T-helper 9 cell (primary cell): ENCODE measurements at places on chromosomes 12 and 14.

GRCh38 chr12:122150127-122150681 is 23.8 kb downstream of the IL31 start:
- DNase-seq, result no peak

- DNase-seq, result no peak
Measured at GRCh38 chr12:99099786-99100185, 454.7 kb downstream of the APAF1 start.

DNA sequence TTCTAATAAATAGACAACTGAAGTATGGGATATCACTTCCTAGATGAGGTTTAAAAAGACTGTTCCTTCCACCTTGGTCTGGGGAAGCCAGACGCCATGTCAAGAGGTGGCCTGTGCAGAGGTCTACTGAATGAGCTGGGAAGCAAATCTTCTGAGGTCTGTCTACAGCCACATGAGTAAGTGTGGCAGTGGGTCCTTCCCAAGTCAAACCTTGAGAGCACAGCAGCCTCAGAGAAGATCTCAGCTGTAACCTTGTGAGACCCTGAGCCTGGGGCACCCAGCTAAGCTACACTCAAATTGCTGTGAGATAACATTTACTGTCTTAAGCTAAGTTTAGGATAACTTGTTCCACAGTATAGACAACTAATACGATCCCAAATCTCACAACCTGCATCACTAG is 20.2 kb downstream of the NDUFA12 start:
- no peak for DNase-seq

DNA sequence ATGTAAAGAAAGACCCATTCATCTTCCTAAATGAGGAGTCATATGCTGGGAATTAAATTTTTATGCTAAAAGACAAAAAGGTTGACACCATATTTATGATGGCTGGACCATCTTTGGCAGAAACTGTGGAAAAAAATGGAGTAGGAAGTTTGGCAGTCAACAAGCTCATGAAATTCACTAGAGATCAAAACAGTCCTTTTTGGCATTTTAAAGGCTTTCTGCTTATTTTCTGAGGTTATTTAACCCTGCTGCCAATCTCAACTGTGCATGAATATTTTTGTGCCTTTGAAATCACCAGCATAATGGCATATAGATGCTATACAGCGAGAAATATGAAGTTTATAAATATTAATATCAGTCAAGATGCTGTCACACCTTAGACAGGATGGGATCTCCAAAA is 399.5 kb downstream of the PDZRN4 start:
- no peak for DNase-seq

GRCh38 chr12:108559007-108559655 is 1.8 kb downstream of the SART3 start:
- DNase-seq, result no peak

GRCh38 chr12:79402606-79403005 is 288.2 kb downstream of the PAWR start:
- no peak for DNase-seq

DNA sequence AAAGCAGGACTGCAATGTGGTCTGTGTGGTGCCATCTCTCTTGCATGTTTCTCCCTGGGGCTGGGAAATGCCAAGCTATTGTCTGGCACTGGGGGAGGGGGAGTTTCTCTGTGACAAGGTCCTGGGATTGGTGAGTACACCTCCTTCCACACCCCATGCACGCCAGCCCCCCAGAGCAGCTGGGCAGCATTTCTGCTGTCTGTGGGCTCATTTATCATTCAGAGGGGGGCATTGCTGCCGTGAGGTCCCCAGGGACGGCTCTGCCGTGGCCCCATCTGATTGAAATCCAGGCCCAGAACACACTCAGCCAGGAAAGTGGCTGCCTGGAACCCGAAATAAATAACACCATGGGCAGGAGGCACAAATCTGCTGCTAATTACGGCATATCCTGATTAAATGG is 12.6 kb upstream of the FAM222A start:
- DNase-seq, result no peak

- DNase-seq, result no peak
Measured at GRCh38 chr12:121628037-121628436, 1.7 kb downstream of the ORAI1 start.

DNA sequence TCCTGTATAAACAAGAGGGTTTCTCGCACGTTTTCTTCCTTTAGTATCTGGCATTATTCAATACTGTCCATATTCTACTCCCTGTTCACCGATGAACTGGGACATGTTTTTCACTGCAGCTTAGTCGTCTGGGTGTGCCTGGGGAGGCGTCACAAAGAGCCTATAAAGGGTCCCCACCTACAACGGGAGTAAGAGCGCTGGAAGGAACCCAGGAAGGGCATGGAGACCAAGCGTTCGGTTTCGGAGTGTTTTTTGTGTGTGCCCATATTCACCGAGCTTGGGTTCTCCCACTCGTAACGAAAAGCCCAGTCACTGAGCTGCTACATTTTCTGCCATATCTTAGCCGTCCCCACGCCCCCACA is 592 bp upstream of the USP15 start:
- no peak for DNase-seq

DNA sequence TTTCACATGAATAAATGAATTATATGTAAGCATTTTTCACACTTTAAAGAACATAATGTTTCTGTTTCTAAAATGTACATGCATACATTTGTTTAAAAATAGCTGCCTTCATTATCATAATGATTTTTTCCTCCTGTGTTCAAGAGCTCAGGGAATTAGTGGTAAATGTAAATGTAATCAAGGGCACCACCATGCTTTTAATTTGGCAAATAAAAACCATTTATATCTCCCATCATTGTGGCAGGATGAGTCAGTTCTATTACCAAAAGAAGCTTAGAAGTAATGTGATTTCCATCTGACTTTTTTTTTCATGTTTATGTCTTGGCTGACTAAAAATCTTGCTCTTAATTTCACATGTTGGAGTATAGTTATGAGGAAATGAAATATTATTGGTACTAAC is 176.1 kb downstream of the GXYLT1 start:
- DNase-seq, result no peak

DNA sequence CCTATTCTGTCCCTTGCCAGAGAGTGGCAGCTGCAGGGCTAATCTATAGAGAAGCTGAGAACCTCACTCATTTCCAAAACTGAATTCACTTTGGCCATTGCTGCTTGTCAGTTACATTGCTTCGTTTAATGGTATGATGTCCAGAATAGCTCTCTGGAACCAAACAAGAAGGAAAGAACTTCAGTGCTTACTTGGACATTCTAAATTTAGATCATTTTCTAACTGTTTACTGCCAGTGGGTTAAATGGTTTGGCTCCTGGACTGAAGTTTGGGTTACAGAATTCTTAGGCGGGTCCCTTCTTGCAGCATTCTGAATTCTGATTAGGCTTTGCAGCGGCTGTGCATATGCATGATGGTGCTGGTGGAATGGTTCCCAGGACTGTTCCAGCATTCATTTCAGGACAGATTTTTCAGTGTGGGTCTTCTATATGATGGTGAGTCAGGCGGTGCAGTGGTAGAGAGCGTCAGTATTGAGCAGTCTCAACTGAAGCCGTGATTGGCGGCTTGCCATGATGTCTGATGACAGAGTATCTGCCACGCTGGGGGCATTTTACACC is 148.7 kb downstream of the DYRK2 start:
- DNase-seq, result no peak

- DNase-seq, result no peak
Measured at GRCh38 chr12:38890102-38890855, 15.1 kb downstream of the CPNE8 start.

DNA sequence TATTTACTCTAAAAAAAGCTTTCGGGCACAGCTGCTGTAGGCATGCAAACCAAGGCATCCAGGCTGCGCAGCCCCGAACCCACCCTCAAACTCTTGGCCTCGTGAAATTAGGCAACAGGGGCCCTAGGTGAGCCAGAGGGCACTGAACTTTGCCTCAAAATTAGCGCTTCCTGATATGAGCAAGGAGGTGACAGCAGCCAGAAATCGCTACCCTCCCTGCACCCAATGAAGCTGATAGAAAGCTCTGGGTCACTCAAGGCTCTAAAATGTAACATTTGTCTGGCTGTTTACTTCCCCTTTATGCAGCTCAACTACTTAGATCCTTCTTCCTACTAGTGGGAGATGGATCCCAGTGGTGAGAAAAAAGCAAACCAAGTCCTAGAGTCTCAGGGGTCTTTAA is 61.8 kb downstream of the PITPNM2 start:
- no peak for DNase-seq

GRCh38 chr12:77130193-77130592 is 64.8 kb upstream of the E2F7 start:
- DNase-seq, result no peak

GRCh38 chr14:52363961-52364360 is 49.8 kb downstream of the PTGER2 start:
- no peak for DNase-seq

GRCh38 chr12:112419297-112420133 is 768 bp downstream of the PTPN11 start:
- DNase-seq, result no peak

DNA sequence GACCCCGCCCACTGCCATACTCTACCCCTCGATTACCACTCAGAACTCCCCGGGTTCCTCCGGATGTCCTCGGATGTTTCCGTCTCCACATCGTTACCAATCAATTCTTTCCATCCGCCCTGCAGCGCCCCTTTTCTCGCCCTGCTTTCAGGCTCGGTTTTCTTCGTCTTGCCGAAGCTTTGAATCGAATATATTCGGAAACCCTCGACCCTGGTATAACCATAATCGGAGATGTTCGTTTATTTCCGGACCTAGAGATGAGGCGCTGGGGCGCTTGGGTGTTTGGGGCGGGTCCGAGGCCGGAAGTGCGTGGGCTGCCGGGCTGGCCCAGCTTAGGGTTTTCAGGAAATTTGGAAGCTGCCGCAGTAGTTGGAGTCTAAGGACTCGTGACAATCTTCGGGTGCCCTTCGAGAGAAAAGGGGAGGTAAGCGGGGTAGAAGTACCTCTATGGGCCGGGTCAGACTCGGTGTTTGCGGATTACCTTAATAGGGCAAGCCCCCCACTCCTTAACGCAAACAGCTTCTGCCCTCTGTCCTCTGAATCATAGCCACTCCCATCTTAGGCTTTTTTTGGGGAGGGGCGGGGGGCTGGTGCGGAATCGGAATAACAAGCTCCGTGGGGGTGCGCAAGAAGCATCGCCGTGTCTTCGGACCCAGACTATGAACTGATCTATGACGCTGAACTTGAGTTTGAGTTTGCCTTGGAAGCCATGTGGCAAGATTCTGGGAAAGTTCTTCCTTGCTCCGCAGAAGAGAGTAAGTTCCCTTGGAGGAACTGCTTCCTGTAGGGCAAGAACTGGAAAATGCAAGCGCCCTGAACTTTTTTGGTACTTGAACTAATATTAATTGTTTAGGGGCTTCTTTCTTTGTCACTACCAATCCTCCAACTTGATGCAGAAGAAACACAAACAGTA is at the start of gene C14orf119:
TSS of gene C14orf119 (plus strand) at position 310 of the 913 bp plus-strand sequence. CDS start 2,154 bp downstream, outside the sequence.
- peak; percentile 99 for DNase-seq

DNA sequence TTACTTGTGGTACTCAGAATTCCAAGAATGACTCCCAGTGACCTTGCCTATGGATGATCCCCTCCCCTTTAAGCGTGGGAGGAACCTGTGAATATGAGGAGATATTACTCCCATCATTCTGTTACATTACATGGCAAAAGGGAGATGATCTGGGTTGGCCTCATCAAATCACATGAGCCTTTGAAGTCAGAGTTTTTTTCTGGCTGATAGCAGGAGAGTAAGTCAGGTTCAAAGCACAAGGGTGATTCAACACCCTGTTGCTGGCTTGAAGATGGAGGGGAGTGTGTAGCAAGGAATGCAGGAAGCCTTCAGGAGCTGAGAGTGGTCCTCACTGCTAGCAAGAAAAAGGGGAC is 9.1 kb upstream of the MDM2 start:
- no peak for DNase-seq

- DNase-seq, result peak; percentile 2
Measured at GRCh38 chr12:116508145-116509121, 50.7 kb upstream of the MAP1LC3B2 start.

- DNase-seq, result no peak
Measured at GRCh38 chr12:6754411-6754810, 1.5 kb upstream of the MLF2 start.

DNA sequence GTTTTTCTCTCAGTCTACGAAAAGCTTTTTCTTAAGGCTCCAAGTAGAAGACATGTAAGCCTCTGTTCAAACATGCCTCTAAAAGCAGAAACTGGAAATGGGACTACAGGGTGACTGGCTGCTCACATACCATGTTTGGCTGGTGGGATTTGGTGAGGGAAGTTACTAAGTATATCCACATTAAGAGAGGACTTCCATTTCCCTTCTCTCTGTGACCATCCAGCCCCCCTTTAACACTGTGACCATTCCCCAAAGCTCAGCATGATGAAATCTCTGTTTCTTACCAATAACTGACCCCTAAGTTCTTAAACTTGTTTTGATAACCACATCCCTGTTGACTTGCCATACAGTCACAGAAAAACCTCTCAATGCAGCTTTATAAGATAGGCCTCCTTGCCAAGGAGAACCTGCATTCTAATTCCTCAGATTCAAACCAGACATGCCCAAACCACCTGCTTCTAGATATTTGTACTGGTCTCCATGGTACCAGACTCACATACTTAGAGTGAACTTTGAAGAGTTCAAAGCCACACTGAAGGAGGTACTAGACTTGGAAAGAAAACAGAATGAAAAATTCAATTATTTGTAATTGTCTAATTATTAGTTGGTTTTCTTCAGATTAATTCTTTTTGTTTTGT is 102.2 kb downstream of the VEZT start:
- DNase-seq, result no peak

- no peak for DNase-seq
Measured at GRCh38 chr12:114425031-114425626, 19.2 kb upstream of the TBX5 start.

DNA sequence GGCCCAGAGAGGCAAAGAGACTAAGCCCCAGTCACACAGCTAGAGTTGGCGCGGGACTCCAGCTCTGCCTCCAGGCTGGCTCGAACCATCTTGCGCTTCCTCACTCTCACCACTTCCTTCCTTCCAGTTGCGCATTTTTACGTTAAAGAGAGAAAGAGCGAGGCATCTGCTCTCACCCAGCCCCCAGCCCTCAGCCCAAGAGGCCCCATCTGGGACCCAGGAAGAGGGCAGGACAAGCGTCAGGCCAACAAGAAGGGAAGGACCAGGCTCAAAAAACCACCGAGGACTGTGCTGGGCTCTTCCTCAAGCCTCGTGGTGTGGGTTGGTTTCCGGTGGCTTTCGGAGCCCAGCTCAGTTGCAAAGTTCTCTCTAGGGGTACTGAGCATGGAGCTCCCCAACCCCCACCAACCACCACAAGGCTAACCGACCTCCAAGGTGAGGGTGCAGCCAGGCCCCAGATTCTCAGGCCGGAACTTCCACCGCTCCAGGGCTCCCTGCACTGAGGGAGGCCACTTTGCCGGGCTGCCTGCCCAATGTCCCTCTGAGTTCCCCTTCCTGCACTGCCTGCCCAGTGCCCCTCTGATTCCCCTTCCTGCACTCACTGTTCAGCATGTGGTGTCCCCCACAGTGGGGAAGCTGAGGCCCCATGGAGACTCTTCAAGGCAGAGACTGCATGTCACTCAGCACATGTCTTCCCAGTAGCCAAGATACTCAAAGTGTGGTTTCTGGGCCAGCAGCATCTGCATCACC is 35.9 kb downstream of the TESC start:
- no peak for DNase-seq
